Femur (tissue), 1 donor: ENCODE measurements at places on chromosomes 1 and 21.

GRCh38 chr1:39566441-39567137, 10.0 kb downstream of the PABPC4 start:
- DNase-seq = no peak

DNA sequence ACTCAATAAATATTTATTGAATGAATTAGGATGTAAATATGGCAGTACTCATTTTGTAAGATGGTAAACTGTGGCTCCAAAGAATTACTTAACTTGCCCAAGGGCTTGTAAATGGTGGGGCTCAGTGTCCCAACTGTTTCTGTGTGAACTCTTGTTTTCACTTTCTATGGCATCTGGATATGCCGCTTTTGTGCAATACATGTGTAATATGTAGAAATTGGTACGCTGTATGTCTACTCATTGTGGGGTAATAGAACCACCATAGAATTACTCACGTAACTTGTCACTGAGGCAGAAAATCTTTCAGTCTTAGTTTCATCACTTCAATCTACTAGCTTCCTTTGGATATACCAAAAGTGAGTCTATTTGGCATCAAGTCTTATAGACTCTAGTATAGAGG, 977 bp downstream of the PRPF3 start:
- DNase-seq = no peak

DNA sequence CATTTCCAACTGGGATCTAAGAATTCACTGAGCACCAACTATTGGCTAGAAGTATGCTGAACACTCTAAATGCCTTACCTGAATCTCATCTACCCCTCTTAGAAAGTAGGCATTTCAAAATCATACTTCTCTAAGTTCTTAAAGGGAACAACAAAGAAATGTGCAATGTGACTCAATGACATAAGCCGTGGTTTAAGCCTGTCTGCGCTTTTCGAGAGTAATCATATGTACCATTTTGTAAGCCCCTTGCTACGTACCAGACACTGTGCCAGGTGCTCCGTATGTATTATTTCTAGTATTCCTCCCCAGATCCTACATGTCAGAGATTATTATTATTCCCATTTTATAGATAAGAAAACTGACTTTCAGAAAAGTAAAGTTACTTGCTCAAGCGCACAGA, 454.2 kb downstream of the SETD4 start:
- DNase-seq = no peak

- no peak for DNase-seq
Observed at GRCh38 chr1:93648656-93649055, 33.0 kb downstream of the BCAR3 start.

- DNase-seq = no peak
Observed at GRCh38 chr1:9406111-9406510, 113.4 kb downstream of the SPSB1 start.

DNA sequence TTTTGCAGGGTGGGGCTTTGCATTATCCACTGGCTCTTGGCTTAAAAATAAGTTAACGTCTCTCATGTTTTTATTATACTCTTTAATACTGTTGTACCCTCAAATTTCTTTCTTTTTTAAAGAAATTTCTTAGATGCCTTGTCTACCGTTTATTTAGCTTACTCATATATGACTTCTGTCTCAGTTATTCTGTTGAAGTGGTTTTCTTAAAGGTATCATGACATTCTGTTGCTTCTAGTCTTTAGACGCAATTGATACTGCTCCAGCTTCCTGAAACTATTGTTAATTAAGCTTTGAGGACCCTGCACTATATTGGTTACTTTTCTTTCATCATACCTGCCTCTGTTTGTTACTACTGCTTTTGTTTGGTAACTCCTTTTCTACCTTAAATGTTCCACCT, 11.7 kb downstream of the PKN2 start:
- no peak for DNase-seq

DNA sequence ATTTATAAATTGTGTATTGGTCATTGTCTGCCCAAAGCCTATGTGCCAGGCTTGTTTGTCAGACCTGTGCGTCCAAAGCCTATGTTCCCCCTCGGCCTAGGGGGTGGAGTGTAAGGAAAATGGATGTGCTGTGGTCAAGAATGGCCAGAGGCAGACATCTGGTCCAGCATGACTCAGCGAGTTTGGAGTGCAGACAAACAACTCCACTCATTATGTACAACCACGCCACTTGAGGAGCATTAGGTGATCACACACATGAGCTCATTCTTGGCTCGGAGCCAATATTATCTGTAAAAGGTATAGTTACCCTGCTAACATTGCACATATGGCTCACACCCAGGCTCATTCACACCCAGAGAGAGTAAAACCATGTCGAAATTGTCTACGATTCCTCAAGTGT, 1047.6 kb upstream of the ADGRL4 start:
- DNase-seq = no peak

- no peak for DNase-seq
Observed at GRCh38 chr1:24459551-24460266, 42.9 kb upstream of the RCAN3 start.

DNA sequence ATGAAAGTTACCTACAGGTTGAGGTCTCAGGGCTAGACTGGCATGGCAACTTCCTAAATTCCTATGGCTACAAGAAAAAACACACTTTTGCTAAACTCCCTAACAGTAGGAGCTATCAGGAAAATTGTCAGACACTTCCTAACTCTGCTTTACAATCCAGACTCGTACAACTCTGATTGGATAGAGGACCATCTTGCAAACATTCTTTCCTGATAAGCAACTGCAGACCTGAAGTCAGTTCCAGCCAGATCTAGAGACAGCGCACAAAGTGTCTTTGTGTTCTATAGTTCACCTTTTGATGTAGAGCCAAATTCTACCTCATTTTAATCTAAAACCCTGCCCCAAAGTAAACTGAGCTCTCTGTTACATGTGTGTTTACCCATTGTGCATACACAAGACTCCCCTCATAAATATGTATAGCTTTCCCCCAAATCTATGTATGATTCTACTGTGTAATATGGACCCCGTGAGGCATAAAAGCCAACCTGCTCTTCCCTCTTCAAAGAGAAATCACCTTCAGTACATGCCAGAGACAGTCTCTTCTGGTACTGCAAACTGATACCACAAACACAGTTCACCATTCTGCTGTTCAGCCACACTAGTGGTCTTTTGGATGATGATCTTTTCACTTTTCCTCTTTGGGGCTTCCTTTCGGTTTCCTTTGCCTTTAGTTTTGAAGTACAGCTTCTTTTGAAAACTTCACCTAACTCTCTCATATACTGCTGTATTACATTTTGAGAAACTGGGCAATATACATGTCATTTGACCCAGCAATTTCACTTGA, 21.7 kb downstream of the ZP4 start:
- no peak for DNase-seq

DNA sequence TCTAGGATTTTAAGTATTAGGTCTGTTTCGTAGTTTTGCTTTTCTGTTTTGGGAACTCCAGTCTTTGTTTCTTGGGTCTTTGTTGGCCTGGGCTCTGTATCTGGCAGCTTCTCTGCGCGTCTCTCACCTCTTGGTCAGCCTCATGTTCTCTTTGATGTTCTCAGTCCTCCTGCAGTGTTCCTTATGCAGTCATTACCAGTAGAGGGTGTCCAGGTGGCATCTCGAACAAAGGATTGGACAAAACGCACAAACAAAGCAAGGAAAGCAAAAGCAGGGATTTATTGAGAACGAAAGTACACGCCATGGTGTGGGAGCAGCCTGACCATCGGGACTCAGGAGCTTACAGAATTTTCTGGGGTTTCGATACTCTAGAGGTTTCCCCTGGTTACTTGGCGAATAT, 133.7 kb upstream of the COL6A1 start:
- DNase-seq = peak; percentile 9

DNA sequence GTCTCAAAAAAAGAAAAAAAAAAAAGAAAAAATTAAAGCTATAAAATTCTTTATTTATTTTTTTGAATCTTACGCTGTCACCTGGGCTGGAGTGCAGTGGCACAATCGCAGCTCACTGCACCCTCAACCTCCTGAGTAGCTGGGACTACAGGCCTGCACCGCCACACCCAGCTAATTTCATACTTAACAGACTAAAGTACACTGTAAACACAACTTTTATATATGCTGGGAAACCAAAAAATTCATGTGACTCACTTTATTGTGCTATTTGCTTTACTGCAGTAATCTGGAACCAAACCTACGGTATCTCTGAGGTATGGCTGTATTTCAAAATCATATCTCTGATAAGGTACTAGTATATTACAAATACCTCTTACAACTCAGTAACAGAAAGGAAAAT, 40.3 kb downstream of the HSF2BP start:
- no peak for DNase-seq

GRCh38 chr1:117318426-117318825, 48.8 kb upstream of the MAN1A2 start:
- DNase-seq = no peak

DNA sequence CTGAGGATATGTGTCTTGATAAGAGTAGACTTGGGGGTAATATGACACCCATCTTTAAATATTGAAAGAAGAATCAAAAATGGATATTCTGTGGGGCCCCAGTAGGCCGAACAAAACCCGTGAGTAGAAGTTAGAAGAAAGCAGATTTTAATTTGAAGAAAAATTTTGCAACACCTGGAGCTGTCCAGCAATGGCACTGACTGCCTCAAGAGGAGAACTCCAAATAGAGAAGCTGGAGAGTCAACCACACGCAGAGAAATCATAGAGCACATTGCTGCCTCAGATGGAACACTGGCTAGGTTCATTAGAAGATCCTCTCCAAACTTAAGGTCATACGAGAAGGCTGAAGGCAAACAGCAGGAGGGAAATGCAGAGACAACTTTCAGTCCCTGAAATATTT, 6.8 kb downstream of the NHLH1 start:
- DNase-seq = no peak

DNA sequence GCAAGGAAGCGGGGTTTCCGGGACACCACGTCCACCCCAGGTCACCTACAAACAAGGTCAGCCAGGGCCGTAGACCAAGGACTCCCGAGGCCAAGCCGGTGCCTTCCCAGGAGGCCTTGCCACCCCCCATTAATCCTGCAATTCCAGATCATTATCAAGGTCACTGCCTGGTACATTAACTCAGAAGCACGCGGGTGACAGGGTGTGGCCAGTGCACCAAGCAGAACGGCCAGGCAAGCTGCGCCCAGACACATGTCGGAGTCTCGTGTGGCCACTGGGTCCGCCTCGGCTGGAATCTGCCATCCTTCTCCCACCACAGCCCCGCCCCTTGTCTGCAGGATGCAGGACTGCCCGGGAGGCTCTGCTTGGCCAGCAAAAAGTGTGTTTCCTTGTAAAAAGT, 144.7 kb downstream of the PRDM16 start:
- DNase-seq = no peak

GRCh38 chr1:236733653-236734052, 47.4 kb downstream of the ACTN2 start:
- DNase-seq = no peak

- DNase-seq = no peak
Observed at GRCh38 chr1:190365283-190365682, 112.4 kb downstream of the BRINP3 start.

DNA sequence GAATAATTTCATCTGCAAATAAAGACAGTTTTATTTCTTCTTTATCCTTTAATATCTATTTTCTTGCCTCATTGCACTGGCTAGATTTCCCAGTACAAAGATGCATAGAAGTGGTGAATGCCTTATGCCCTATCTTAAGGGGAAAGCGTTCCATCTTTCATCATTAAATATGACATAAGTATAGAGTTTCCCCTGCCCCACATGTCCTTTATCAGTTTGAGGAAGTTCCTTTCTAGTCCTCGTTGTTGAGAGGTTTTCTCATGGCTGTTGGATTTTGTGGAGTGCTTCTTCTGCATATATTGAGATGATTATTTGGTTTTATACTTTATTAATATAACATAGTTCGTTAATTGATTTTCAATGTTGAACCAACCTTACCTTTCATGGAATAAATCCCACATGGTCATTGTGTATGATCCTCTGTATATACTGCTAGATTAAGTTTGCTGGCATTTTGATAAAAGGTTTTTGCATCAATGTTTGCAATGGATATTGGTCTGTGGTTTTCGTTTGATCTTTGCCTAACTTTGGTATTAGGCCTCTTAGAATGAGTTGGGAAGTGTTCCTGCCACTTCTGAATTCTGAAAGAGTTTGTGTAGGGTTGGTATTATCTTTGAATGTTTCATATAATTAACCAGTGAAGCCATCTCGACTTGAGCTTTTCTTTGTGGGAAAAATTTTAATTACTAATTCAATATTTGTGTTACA, 15.6 kb downstream of the PRKACB start:
- DNase-seq = no peak

DNA sequence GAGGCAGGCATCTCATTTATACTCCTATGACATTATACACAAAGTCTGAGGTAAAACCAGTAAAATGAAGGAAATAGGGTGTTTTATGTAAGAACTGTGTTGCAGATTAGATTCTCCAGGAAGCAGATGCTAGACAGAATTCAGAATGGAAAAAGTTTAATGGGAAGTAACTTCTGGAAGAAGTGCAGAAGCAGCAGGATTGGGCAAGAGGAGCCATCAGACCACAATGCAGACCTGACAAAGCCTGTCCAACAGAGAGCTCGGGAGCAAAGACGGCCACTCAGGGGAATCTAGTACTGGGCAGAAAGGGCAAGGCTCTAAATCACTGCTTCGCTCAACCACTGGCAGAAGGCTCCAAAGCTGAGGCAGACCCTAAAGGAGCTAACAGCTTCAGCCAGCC, 33.7 kb downstream of the FBXO42 start:
- DNase-seq = peak; percentile 57

DNA sequence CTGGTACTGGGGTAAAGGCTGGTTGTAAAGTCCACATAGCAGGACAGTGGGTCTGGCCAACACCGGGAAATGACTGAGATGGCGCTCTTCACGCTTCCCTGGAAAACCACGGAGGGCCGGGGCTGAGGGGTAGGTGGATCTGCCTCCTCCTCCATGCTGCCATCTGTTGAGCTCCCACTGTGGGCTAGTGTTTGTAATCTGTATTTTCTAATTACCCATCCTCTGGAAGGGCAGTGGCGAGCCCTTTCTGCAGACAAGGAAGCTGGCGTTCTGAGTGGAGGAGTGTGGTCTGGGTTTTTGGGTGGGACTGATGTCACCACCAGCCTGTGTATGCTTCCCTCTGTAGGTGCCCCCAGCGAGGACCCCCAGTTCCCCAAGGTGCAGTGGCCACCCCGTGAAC, 34.1 kb upstream of the LHX4 start:
- no peak for DNase-seq

- no peak for DNase-seq
Observed at GRCh38 chr1:7564137-7564536, 207.0 kb upstream of the VAMP3 start.

- peak; percentile 66 for DNase-seq
Observed at GRCh38 chr1:206700445-206701036, 15.8 kb downstream of the MAPKAPK2 start.

GRCh38 chr1:36638268-36638667, 155.6 kb upstream of the CSF3R start:
- no peak for DNase-seq

DNA sequence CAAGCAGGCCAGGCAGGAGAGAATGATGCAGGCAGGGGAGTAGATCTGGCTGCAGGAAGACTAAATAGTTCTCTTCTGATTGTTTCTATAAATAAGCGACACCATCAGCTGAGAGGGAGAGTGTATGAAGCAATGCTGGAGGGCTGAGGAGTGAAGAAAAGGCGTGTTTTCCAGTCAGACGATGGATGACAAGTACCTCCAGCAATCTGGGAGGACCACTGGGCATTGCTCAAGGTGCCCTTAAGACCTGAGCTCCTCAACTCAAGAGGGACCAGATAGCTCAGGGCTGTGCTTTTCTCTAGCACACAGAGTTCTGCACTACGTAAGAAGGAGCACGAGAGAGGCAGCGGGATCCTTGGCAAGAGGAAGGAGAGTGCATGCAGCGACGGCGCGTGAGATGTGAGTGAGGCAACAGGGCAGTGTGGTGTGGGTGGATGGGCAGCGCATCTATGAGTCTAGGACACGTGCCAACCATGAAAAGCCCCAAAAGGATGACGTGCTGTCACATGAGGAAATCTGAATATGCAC, 36.0 kb downstream of the PABPC4 start:
- no peak for DNase-seq

GRCh38 chr1:160665330-160666078, 18.7 kb upstream of the SLAMF1 start:
- DNase-seq = no peak
